ENCODE measurements at places on chromosomes 3 and 15.

DNA sequence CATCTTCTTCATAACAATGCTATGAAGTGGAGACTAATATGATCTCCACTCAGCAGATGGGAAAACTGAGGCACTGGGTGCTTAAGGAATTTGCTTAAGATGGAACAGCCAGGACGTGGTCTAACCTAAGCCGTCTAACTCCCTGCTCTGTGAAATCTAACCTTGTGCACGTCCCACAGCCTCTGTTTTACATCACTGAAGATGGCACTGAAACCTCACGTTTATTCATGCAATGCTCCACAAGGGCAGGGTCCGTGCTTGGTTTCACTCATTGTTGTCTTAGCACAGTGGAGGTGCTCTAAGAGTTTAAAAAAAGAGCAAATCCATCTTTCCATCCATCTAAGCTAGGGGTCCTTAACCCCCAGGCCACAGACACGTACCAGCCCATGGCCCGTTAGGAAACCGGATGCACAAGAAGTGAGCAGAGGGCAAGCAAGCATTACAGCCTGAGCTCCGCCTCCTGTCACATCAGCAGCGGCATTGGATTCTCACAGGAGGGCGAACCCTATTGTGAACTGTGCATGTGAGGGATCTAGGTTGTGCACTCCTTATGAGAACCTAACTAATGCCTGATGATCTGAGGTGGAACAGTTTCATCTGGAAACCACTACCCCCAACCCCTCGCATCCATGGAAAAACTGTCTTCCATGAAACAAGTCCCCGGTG, 118.0 kb downstream of the FOXP1 start:
- DNase-seq: no peak

GRCh38 chr3:7371693-7372572, 511.0 kb downstream of the GRM7 start:
- DNase-seq: no peak

GRCh38 chr3:191074511-191074910, 124.5 kb upstream of the OSTN start:
- DNase-seq: no peak

DNA sequence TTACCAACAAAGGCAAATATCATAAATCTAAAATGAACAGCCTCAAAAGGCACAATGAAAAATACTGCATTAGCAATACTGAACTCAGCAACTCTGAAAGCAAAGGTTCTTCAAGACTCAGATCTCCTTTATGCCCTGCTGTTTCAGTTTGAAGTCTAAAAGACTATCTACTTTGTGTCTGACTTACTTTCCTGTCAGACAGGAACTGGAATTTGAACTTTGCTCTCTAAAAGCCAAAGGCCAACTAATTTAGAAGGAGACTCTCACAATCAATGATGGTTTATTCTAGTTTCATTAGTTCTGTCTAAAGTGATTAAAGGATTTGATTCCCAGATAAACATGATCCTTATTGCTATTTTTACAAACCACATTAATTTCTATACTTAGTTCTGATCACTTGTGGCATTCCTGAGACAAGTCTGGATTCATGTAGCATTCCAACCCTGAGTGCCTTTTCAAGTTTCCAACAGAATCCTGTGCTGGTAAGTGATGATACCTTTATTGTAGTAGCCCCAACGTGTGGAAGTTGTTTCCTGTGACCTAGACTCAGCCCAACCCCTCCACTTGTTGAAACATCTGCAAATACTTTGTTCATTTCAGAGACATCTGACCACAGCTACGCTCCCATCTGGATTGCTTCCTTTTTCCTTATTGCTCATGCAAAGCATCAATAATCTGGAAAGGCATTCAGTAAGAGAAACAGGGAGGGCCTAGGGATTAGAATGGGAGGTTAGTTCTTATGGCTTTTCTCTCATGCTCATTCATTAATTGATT, 14.9 kb upstream of the LEKR1 start:
- no peak for DNase-seq

- DNase-seq: no peak
Measured at GRCh38 chr3:29601861-29602585, 321.2 kb downstream of the RBMS3 start.

GRCh38 chr15:84034578-84035398, 200.8 kb upstream of the GOLGA6L4 start:
- no peak for DNase-seq

DNA sequence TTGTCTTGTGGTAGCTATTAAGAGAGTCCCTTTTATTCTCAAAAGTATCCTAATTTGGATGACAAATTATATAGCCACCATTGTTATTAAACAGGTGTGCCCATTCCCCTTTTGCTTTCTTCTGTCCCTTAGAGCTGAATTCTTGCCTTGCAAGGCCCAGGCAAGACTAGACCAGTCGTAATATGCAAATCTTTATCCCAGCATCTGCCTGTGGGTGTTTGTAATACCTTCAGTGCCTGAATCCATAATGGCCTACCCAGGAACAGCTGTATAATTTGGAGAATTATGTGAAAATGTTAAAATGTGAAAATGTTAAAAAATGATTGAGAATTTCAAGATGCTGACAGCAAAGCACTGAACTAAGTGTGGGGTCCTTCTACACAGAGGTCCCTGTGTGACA, 403.0 kb upstream of the RBMS3 start:
- DNase-seq: no peak

DNA sequence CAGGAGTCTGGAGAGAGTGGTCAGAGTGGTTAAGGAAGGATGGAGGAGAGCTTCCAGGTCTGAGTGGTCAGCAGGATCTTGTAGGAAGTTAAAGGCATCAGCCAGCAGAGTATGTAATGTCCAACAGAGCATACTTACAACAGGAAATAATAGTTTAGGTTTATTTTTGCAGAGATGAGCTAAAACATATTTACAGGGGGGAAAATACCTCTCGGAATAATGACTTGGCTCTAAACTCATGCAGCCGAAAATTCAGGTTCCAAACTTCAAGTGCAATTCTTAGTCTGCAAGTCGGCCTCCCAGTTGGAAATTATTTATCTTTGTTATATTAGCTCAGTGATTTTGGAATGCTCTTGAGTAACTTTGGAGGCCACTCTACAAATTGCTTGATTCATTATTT, 385.0 kb upstream of the C2CD4B start:
- DNase-seq: no peak

GRCh38 chr3:194925614-194926013, 239.9 kb downstream of the FAM43A start:
- no peak for DNase-seq

DNA sequence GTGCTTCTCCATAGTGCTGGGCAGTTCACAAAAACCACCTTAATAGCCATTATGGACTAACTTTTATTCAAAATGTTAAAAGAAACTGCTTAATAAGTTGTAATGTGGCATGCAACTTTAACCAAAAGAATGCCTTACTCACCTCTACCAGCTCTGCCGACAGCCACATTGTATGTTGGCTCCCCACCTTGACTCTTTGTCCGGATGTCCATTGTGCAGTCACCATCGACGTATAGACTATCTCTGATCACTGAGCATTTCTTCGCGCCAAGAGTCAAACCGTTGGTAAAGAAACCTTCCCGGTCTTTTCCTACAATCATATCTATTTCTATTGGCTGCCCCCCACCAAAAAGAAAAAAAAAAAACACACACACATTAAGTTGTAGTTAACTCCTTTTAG, 2.5 kb downstream of the PFN2 start:
- DNase-seq: no peak

- no peak for DNase-seq
Measured at GRCh38 chr3:62688050-62688449, 187.2 kb downstream of the CADPS start.

DNA sequence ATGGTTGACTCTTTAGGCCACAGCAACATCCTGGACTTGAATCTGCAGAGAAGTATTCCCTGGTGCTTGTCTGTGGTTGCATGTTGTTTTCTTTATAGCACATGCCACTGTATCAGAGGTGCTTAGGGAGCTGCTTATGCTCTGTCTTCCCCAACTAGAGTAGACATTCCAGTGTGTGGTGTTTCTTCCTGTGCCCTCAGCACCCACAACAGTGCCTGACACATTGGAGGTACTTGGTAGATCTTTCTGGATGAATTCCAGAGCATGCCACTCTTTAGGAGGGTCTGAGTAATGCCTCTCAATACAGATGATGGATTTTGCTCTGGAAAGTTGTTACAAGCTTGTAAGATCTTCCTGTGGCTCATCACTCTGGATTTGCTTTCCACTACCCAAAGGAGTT, 117.6 kb downstream of the CHDH start:
- no peak for DNase-seq

- peak; percentile 63 for DNase-seq
Measured at GRCh38 chr3:122975163-122975923, 52.2 kb downstream of the SEMA5B start.

GRCh38 chr3:186953011-186953487, 22.7 kb downstream of the ST6GAL1 start:
- DNase-seq: no peak

GRCh38 chr15:90101130-90101968, 919 bp downstream of the IDH2 start:
- DNase-seq: no peak

GRCh38 chr3:53921296-53921695, 29.6 kb upstream of the SELENOK start:
- DNase-seq: no peak

DNA sequence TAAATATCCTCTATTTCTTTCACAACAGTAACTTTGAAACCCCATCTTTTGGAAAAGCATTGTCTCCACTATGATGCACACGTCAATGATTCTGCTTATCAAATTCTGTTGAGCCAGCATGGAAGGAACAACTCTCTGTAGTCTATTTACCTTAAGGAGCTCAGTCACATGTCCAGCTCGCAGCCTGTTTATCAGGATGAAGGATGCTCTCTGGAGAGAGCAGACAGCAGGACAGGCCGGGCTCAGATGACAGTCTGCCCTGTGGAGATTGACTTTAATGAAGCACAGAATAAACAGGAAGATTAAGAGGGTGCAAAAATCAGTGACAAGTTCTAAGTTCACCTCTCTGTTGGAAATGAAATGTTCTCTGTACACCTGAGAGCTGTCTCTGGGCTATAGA, 30.6 kb upstream of the MNS1 start:
- DNase-seq: no peak

DNA sequence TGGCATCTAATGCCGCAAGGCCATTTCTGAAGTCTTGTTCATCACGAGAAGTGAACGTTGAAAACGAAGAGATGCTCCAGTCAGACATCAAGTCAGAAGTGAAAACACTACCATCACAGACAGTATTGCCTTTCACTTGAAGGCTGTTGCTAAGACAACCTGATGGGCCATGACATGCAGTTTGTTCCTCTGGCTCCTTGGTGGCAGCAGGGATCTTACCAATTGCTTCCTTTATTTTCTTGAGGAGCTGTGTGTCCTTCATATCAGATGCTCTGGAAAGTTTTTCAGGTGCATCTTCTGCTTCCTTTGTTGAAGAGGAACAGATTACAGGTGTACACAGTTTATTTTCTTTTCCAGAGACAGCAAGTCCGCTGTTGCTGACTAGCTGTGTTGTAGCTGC, 30.7 kb upstream of the MYLK start:
- DNase-seq: no peak

DNA sequence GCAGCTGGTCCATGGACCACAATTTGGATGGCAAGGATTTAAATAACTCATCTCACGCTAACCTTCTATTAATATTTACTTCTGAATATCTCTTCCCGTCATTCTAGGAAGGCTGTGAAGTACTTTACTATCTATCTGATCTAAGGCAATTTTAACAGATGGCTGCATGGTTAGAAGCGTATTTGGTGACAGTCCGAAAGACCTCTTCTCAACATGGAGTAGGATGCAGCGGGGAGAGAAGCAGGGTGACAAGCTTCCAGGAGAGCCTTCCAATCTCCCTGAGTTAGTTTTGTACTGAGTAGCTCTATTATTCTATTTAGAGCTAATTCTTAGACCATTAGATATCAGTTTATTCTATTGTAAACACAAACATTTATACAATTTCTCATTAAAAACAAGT, 309.4 kb downstream of the PLCL2 start:
- peak; percentile 4 for DNase-seq

- DNase-seq: no peak
Measured at GRCh38 chr3:65098400-65098799, 410.6 kb upstream of the ADAMTS9 start.

DNA sequence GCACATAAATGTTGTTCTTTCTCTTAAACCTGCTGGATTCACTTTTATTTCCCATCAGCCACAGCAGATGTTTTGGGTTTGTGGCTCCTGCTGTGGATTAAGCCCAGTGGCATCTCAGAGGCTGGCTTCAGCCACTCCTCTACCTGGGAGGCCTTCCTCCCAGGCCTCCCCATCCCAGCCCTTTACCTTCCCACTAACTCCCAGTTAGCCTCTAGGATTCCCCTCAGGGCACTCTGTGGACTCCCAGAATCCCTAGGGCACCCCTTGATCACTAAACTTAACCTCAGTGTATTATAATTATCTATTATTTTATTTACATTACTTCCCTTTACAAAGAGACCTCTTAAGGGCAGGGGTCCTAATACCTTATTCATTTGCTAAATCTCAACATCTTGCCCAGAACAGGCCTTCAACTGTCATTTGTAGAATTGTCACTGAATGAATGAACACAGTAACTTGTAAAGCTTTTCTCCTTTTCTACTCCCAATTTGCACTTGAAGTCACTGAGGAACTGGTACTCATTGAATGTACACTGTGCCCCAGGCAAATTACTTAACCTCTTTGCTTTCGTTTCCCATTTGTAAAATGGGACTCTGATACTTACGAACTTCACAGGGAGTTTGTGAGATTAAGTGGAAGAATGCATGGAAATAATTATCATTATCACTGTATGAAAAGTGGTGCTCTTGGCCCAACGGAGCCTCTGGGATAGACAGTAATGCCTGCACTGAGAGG, 8.3 kb downstream of the CCDC13 start:
- DNase-seq: no peak

DNA sequence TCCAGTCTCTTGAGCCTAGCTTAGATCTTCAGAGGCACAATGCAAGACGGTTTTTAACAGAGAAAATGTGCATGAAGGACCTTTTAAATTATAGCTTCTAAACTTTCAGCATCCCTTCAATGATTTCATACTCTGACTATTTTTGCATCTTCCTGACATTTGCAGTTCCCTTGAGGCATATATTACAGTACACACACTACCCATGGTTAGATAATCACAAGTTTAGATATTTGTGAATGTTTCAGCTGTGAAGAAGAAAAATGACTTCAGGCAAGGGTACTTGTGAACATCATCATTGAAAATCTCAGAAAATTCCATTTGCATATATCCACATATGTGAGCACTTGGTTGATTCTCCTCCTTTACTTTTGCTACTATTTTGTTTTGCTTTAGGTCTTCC, 341.5 kb downstream of the ROBO2 start:
- DNase-seq: no peak

DNA sequence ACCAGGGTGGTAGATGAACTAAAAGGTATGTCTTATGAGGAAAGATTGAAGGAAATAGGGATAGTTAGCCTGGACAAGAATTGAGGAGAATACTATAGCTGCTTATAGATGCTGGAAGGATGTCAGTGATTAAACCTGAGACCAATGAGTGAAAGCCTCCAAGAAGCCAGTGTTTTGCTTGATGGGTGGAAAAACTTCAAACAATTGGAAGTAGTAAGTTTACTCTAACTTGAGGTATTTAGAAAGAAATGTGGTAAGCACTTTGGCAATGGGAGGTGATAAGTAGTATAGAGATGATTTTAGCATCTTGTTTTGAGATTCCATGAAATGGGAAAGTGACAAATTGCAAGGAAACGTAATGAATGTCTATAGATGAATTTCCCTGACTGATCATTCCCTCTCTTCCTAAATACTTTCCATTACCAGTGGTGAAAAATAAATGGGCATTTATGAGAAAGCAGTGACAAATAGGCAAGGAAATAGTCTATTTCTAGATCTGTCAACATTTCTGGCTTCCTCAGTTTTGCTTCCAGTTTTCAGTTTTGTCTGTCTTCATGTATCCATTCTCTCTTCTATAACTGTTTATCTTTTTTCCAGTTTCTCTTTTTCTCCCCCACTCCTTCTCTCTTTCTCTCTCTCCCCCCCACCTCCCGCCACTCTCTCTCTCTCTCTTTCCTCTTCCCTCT, 19.2 kb downstream of the SLC15A2 start:
- no peak for DNase-seq
